Small intestine (tissue), 16 donors: ENCODE measurements at places on chromosomes 6 and 20. TPM values are rescaled to one million over a fixed set of nuclear protein-coding genes. Genes with fewer than 3 reads are reported as not detected.

GRCh38 chr20:58014628-58015315 lies 213.7 kb downstream of the ANKRD60 start:
- H3K4me3 ChIP-seq: no peak overlapping the region
- H3K36me3 ChIP-seq: no peaks in the 10 kb centered on the region
- no peak overlapping the region for H3K27ac ChIP-seq
- H3K4me1 ChIP-seq: no peaks in the 10 kb centered on the region
- H3K27me3 ChIP-seq: no peaks in the 10 kb centered on the region
- no peak for DNase-seq

The PCK1 gene
- polyA plus RNA-seq: 165 TPM

The ASIP gene
- 3.8 TPM for polyA plus RNA-seq

The PTK6 gene
- polyA plus RNA-seq: 12.3 TPM
